Thoracic aorta (tissue), 2 donors: ENCODE measurements at places on chromosomes 7 and 10. TPM values are rescaled to one million over a fixed set of nuclear protein-coding genes. Genes with fewer than 3 reads are reported as not detected.

DNA sequence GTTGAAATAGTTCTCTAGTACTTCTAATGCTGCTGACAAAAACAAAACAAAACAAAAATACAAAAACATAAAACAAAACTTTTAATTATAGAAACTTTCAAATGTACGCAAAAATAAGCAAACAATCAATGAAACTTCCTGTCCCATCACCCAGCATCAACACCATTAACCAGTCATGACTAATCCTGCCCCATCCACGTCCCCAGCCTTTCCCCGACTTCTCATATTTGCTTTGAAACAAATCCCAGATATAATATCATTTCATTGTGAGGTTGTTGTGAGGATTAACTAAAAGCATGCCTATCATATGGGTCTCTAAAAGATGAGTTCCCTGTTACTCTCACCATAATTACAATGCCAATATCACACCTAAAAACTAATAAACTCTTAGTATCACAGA, 55.7 kb downstream of the CSTF2T start:
- DNase-seq: no peak

DNA sequence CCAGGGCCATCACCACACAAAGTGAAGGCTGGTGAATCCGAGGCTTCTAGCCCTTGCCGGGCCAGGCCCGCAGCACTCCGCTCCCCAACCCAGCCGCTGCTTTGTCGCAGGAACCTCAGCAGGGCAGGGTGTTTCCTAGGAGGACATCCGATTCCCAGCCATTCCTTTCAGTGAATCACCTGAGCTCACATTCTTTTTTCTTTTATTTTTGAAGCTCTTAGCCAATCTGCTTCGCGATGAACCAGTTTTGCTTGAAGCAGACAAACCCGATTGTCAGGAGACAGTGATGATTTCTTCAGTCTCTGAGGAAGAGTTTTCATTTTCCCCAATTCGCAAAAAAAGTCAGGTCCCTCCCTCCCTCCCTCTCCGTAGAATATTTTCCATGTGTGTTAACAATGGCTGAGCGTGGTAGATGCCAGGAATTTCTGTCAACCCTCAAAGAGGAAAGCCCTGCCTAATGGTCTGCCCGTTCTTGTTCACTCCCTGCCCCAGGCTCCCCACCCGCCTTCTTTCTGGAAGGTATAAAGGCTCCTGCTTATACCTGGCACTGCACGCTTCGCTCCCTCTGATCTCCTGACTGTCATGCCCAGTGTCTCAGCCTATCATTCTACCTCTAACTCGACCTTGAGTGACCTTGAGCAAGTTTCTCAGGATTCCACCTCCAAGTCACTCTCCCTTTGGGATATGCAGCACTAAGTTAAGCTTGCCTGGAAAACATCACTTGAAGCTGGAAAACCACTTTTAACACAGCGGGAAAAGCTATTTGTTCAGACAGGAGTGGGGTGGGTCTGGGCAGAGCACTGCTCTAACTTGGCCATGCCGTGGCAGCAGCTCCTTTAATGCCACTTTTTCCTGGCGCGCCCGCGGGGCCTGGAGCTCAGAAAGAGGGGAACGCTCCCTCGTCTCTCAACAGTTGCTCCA, 35.1 kb downstream of the EGFR start:
- DNase-seq: no peak

DNA sequence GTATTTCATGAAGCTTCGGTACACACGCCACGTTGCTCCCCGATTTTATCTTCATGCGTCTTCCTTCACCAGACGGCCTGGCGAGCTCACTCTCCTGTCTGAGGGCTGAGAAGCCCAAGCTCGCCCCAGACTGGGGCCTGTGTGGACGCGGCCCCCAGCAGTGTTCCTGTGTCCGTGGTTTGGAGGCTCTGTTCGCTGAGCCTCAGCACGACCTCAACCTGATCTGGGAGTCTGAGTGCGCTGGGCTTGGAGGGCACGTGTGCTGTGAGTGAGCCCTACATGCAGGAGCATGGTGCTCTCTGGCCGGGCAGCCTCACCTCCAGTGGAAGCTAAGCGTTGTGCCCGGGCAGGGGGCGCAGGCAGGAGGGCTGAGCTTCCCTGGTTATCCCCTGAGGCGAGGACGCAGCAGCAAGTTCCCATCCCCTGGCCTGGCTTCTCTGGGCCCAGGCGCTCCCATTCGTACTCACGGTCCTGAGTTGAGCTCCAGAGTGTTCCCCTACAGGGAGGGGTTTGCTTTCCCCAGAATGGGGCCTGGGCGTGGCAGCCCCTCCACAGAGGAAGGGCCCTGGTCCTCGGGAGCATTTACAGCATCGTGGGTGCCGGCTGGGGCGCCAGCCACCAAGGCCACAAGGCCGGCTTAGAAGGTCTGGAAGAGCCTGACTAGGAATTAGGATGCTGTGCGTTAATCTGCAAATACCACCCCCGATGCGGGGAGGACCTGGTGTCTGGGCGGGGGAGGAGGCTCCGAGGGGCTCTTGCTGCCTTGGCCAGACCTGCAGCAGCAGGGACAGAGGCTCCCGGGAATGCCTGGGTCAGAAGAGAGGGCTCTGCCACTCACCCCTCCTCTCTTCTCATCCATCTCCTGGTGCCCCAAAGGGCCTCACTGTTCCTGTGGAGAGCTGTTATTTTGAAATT, 400.6 kb downstream of the DNAJB6 start:
- no peak for DNase-seq

DNA sequence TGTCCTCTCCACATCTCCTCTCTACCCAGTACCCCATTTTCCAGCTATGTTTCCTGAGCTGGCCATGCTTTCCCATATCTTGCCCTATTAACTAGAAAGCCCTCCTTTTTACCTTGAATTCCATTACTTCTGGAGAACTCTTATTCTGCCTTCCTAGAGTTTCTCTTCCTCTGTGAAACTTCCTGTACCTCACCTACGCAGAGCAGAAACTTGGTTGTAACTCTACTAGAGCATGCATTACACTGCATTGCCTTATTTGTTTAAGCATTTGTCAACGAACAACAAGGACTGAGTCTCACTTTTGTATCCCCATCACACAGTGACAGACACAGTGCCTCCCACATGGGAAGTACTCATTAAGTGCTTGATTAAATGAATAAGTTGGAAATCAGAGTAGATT, 36.4 kb downstream of the VCL start:
- no peak for DNase-seq

DNA sequence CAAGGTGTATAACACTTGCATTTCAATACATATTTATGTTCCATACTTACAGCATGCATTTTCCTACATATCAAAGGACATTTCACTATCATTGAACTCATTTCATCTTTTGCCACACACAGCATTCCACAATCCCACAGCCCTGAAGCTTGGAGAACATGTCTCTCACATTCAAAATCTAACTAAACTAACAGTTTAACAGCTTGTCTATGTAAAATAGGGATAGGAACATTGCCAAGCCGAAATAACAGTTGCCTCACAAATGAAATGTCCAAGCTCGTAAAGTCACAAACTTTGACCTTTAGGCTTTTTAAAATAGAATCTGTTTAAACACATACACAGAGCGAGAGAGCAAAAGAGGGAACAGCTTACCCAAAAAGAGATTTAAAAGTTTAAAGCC, 65.3 kb downstream of the HGF start:
- no peak for DNase-seq

- no peak for DNase-seq
Measured at GRCh38 chr10:14330388-14331061, at the start of gene FRMD4A. Gene FRMD4A, minus strand, starts transcription at chr10:14330924.

- no peak for DNase-seq
Measured at GRCh38 chr10:124381011-124381611, 37.6 kb downstream of the OAT start.

DNA sequence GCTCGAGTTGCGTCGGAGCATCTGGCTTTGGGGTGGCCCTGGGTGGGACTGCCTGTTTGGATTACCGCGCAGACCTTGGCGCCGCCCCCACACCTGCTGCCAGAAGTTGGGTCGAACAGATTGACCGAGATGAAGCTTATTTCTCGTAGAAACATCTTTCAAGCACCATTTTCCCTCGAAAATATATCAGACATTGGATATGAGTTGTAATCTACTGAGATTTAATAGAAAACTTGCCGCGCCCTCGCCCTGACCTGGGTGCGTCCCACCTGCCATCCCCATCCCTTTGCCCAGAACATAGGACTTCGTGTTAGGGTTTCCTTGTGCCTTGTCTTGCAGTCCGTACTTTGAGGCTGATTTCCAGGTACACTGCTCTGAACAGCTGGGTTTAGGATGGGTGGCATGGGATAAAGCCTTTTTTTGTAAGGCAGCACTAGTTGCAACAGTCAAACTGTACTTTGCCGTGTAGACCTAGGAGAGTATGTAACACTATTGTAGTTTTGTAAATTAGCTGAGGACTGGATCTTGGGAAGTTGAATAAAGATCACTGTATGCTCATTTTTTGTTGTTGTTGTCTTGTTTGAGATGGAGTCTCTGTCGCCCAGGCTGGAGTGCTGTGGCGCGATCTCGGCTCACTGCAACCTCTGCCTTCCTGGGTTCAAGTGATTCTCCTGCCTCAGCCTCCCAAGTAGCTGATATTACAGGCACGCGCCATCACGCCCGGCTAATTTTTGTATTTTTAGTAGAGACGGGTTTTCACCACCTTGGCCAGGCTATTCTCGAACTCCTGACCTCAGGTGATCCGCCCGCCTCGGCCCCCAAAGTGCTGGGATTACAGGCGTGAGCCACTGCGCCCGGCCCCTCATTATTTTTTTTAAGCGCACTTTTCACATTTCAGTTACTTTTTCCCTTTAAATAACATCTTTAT, 978 bp downstream of the OGDH start:
- no peak for DNase-seq

DNA sequence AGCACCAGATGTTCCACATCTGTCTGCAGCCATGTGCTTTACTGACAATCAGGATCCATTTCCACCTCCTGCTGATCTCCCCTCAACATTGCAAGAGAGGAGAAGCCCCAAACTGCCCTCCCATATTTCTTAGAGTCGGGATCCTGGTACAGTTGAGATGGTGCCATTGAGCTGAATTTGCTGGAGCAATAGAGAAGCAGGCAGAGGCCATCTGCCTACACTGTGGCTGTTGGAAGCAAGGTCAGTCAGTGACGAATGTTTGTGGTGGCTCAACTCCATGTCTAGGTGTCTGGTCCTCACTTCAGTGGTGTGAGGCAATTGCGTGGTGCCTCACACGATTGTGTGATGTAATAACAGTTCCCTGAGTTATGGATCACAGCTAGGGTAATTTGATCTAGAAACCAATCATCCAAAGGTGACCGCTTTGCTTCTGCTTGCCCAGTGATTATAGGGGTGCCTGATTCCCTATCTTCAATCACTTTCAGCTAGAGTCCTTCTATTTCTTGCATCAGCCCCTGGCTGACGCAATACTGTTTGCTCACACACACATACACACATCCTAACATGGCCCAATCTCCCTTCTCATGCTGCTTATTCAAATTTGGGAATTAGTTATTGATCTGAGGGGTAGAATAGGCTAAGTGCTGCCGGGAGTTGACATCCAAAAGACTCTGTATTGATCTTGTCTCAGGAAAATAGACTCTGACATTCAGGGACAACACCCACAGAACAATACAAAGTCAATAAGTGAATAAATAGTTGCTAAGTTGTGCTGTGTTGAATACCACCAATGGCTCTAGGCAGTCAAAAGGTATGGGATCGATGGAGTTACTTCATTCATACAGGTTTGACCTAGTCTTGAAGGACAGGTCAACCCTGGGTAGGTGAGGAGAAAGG, 46.1 kb upstream of the SLC35B4 start:
- DNase-seq: no peak

- DNase-seq: no peak
Measured at GRCh38 chr10:69411476-69411875, 5.2 kb downstream of the TACR2 start.

DNA sequence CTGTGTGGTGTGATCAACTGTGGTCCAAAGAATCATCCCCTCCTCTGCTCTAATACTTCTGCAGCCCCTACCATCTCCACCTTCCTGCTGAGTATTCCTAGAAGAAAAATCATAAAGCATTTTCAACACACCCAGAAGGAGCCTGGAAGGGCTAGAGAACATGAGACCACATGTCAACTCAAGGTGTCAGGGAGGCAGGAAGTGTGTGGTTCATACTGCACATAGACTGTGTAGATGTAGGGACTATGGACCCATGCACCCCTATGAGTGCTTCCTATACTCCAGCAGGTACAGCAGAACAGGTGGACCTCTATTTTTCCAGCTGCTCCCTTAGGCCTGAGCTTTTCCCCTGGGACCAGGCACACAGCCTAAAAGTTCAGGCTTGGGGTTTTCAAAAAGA, 2.6 kb upstream of the ZNF746 start:
- no peak for DNase-seq

DNA sequence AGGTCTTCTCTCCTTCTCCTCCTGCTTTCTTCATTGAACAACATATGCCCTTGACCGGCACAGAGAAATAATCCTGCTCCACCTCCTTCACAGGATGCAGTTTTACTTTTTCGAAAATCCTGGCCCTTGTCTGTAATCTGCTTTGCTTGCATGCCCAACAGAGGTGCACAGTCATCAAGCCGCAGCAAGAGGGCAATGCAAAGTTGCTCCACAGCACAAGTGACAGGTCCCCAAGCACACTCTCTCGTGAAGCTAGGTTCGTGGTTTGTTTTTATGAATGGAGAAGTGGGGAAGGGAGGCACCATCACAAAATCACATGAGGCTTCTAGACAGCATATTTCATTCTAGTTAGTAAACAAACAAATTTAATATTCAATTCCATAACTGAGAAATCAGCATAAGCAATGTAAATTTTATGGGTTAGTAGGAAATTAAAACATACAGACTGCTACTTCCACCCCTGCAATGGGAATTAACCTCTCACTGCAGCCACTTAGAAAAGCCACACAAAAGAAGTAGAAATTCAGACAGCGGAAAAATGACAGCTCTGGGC, 178.8 kb downstream of the TPK1 start:
- DNase-seq: no peak

- DNase-seq: no peak
Measured at GRCh38 chr7:157329447-157329846, 7.4 kb upstream of the DNAJB6 start.

DNA sequence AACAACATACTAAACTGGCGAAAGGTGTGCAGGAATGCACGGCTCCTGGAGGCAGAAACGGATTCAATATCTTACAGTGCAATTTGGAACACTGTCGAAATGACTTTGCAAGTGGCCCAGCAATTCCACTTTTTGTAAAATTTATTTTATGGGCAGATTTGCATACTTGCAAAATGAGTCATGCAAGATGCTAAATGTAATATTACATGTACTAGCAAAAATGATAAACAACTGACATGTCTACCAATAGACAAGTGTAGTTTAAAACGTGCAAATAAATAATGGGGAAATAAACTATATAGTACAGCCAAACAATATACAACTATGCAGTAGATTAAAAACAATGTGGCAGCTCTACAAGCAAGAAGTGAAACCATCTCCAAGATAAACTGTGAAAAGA, 97.7 kb downstream of the ARHGAP12 start:
- DNase-seq: no peak

Gene INMT
- 137 TPM for total RNA-seq

Gene CYP2C19
- not detected for total RNA-seq

Gene ZPBP
- total RNA-seq: not detected

Gene TWIST1
- total RNA-seq: 14.2 TPM

Gene CPN1
- not detected for total RNA-seq

Gene CDK1
- 2.0 TPM for total RNA-seq

Gene ZNF722
- total RNA-seq: not detected

Gene ZNF239
- total RNA-seq: 2.8 TPM
